Adipose tissue (tissue), 3 donors: ENCODE measurements at places on chromosomes 5 and 9. TPM values are rescaled to one million over a fixed set of nuclear protein-coding genes. Genes with fewer than 3 reads are reported as not detected.

Gene PLPP7
- polyA plus RNA-seq: 5.6 TPM

Gene PAEP
- not detected for polyA plus RNA-seq

Gene OR1N2
- polyA plus RNA-seq: not detected

Gene WDR38
- polyA plus RNA-seq: not detected

Gene SLC25A2
- not detected for polyA plus RNA-seq

Gene TMEM174
- polyA plus RNA-seq: not detected

Gene ADAMTS2
- 40.7 TPM for polyA plus RNA-seq

Gene IFNK
- polyA plus RNA-seq: not detected

Gene HSPA4
- 12.6 TPM for polyA plus RNA-seq

Gene CSF1R
- polyA plus RNA-seq: 13.7 TPM

Gene OBP2B
- not detected for polyA plus RNA-seq

Gene SAXO1
- polyA plus RNA-seq: not detected

Gene PCDHGC4
- 0.34 TPM for polyA plus RNA-seq

Gene CCL28
- 2.4 TPM for polyA plus RNA-seq

Gene CDH6
- 2.2 TPM for polyA plus RNA-seq

Gene TMOD1
- polyA plus RNA-seq: 12.1 TPM

Gene QRFP
- 0.03 TPM for polyA plus RNA-seq

Gene ZDHHC21
- polyA plus RNA-seq: 2.3 TPM

Gene LCN6
- 48.0 TPM for polyA plus RNA-seq

Gene C9
- polyA plus RNA-seq: not detected

Gene SLC46A2
- polyA plus RNA-seq: 0.42 TPM

Gene SPINK4
- polyA plus RNA-seq: not detected

Gene AP3S1
- 43.0 TPM for polyA plus RNA-seq

Gene TUSC1
- 29.5 TPM for polyA plus RNA-seq

Gene ACOT12
- not detected for polyA plus RNA-seq

Gene IL33
- polyA plus RNA-seq: 27.8 TPM

Gene KCNV2
- not detected for polyA plus RNA-seq

Gene CTNND2
- polyA plus RNA-seq: 14.2 TPM

Gene BTNL3
- polyA plus RNA-seq: 0.09 TPM

Gene NFIL3
- 153 TPM for polyA plus RNA-seq
